ENCODE measurements at places on chromosomes 7 and 10.
A peak's percentile ranks its signal among the peaks of the same experiment; 100 is the strongest.

GRCh38 chr10:132101529-132101928 lies 35.8 kb downstream of the JAKMIP3 start:
- no peak for DNase-seq

DNA sequence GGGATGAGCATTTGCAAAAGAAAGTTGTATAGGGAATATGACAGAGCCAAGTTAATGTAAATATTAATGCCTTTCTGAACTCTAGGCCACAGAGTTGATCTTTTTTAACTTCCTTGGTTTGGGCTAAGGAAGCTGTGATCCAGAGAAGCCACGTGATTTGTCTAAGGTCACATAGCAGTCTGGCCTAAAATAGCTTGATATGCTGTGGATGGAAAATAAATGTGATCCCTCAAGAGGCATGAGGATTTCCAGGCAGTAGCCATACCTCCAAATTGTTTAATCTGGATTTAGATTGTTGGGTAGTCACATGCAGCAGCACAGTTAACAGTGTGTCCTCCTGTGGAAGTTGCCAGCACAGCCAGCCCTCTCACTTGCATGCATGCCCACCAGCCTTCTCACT lies 165.7 kb upstream of the LANCL2 start:
- DNase-seq = no peak

DNA sequence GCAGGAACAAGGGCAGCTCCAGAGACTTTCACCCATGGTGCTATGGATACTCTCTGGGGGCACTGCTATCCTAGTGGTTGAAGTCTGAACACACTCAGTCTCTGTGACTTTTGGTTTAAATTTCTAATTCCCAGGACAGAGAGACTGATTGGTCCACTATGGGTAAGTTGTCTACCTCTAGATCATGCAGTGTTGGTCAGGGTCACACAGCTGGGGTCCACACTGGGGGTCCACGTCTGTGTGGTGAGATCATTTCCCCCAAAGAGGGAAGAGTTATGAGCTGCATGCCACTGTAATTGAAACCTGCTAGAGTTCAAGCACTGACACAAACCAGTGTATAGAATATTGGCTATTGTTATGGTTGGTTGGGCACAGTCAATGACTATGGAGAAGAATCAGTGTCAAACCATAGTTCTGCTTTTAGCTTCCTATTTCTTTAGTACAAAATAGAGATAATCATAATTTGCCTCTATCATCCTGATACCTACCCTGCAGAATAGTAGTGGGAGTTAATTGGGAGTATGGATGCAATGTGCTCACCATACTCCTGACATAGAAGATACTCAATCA lies 101.6 kb downstream of the PRTFDC1 start:
- DNase-seq = no peak

- peak; percentile 80 for DNase-seq
These were observed 965 bp downstream of the ZCCHC24 start for GRCh38 chr10:79444199-79445119.

DNA sequence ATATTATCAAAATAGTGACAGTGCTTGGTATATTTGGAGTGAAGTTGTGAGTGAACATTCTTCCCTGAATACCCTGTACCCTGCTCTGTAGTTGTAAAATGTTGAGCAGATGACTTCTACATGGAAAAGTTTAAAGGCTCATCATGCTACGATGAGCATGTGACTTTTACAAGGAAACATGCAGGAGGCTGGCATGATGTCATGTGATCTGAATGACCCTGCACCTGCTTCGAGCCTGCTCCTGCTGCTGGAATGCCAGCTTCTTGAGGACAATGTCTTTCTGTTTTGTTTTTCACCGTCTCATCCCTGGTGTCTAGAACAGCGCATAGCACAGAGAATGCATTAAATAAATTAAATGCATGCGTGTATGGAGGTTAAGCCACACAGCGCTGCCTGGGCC lies 5.4 kb upstream of the INPP5A start:
- no peak for DNase-seq

GRCh38 chr10:128566361-128566968 lies 440.2 kb upstream of the MKI67 start:
- DNase-seq = no peak

DNA sequence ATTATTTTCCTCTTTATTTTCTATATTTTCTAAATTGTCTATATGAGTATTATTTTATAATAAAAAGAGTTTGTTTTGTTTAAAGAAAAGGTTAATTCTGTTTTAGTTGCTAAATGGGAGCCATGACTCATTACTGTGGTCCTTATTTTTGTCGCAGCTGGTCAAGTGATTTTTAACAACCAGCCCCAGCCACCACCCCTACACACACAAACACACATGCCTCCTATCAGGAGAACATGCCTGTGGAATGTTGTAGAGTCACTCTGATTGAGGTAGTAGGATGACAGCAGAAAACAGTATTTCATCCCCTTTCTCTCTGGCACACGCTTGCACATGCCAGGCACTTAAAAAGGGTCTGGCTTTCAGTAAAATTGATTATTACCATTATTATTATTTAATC lies 68.6 kb upstream of the GDF10 start:
- DNase-seq = no peak

DNA sequence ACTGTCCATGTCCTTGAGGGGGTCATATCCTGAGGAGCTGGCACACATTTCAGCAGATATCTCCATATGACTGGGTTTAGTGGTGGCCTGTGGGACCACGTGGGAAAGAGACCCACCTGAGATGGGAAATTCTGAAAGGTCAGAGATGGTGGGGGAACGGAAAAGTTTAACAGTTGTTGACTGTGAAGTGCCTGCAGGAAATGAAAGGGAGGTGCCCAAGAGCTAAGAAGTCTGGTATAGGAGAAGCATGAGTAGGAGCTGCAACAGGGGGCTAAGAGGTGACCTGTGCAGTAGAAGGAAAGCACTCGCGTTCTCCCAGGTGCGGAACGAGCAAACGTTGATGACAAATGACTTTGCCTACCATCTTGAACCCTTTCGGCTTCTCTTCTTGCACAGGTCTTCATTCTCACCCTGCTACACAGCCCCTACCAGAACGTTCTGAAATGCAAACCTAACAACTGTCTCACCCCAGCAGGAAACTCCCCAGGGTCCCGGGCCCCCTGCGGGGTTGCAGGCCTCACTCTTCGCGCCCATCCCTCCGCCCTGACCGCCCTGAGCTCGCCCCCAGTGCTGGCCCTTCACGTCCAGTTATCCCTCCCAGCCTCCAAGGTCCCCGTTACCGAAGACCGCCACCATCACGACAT lies 9.8 kb upstream of the FXYD4 start:
- DNase-seq = no peak

- no peak for DNase-seq
These were observed 104.6 kb downstream of the MBL2 start for GRCh38 chr10:52668024-52668423.

- DNase-seq = no peak
These were observed 4.9 kb downstream of the PKD2L1 start for GRCh38 chr10:100325158-100325557.

DNA sequence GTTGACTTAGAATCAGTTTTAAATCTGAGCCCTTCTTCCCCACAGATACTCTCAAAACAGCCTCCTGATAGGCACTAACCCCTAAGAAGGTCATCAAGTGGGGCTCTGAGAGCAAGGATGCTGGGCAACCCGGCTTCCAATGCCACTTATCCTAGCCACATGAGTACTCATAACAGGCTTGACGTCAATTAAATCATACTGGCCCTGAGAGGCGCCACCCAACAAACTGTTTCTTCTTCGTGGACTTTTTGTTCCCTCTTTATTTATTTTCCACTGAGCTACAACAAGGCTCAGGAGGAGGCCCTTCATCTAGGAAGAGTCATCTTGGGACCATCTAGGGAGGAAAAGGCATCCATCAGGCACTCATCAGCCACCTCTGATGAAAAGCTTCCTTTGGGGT lies 255.9 kb downstream of the KCNMA1 start:
- DNase-seq = no peak

DNA sequence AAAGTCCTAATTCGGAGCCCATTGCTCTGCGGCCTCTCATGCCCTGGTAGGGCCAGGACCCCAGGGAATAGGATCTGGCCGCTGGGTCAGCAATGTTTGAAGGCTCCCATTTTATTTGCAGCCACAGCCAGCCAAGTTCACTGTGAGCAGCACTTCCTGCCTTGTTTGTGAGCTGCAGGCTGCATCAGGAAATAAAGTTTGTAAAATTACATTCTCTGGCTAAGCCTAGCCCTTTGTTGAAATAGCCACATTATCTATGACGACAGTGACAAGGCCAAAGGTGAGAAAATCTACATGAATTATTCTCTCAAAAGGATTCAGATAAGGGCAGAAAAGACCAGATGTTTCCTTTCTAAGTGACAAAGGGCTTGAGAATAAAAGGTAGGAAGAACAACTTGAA lies 23.7 kb upstream of the ITGB1 start:
- no peak for DNase-seq

GRCh38 chr7:119351320-119351719 lies 921.7 kb upstream of the KCND2 start:
- no peak for DNase-seq

DNA sequence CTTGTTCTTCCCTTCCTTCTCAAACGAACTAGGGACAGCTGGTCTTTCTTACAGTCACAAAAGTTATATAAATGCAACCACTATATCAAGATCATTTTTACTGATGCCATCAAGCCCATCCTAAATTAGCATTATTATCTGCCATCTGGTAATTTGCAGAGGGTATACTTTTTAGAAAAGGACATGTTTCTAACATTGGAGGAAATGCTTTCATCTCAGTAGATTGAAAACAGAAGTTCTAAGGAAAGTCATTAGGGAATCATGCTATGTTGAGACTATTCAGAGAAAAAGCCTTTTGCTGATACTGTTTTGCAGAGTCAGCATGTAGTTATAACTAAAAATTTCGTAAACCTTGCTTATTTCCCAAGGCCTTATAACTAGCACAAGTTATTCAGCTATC lies 146.7 kb downstream of the WNT2 start:
- no peak for DNase-seq

DNA sequence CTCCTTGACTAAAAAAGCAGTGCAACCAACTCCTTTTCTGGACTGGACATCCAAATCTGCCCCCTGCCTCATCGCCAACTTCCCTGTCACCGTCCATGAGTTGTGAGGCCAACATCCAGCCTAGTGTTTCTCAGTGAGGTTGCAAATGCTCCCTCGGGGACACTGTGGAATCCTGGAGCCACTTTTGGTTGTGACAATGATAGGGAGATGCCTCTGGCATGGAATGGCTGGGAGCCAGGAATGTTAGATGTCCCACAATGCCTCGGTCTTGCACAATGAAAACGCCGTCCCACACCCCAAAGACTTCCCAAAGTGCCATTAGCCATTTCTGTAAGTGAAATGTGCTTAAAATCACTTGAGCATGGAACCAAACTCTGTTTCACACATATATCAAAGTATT lies 105.2 kb downstream of the OSBPL3 start:
- DNase-seq = no peak

- DNase-seq = peak; percentile 81
These were observed 6.2 kb downstream of the C10orf105 start for GRCh38 chr10:71713135-71714030.

DNA sequence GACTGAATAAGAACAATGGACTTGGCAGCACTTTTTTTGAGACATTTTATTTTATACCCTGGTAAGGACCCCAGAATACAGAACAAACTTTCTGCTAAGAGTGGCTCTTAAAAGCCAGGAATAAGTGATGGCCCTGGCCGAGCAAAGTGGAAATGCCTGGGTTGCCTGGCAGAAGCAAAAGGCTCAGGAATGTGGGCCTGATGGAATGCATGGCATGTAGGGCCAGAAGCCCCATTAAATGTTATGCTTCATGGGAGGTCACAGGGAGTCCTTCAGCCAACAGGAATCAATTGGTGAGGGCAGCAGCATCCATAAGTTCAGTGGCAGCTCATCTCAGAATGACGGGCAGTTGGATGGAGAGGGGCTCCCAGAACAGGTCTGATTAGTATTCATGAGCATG lies 301.5 kb upstream of the CACNA2D1 start:
- DNase-seq = no peak

All from right forelimb (tissue), 1 donor.